Stimulated activated CD4-positive, alpha-beta T cell treated with anti-CD3 and anti-CD28 coated beads, Interleukin-1b, Interleukin-23, amount 100 ng/mL, for 1 hour (primary cell): ENCODE measurements at places on chromosomes 7 and 10.

DNA sequence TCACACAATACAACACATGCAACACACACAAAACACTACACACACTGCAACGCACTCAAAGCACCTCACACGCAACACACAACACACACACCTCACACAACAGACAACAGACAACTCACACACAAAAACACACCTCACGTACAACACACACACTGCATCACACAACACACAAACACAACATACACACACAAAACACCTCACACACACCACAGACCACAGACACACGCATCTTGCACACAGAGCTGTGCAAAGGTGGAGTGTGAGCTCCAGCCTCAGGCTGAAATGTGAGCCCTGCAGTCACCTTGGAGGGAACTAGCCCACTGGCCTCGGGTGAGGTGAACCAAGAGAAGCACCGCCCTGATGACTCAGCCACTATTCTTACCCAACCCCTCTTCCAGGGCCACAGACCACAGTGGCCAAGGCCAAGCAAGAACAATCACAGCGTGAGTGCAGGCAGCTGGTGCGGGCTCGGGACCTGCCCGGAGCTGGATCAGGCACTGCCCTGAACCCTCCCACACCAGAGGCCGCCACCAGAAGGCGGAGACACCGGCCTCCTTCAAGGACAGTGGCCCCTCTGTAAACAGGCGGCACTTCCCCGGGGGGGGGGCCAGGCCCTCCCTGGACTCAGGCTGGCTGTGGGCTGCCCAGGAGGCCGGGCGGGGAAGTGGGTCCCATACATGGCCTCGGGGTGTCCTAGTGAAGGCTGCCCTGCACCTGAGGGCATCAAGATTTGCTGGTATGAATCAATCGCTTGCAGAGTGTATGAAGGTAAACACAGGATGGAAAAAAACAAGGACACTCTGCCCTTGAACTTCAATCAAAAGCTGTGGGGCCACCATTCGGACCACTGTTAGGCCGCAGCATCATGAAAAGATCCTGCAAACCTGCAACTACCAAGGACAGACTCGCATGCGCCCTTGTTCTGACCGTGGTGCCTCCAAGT is 106.7 kb downstream of the TNS3 start:
- DNase-seq = no peak

DNA sequence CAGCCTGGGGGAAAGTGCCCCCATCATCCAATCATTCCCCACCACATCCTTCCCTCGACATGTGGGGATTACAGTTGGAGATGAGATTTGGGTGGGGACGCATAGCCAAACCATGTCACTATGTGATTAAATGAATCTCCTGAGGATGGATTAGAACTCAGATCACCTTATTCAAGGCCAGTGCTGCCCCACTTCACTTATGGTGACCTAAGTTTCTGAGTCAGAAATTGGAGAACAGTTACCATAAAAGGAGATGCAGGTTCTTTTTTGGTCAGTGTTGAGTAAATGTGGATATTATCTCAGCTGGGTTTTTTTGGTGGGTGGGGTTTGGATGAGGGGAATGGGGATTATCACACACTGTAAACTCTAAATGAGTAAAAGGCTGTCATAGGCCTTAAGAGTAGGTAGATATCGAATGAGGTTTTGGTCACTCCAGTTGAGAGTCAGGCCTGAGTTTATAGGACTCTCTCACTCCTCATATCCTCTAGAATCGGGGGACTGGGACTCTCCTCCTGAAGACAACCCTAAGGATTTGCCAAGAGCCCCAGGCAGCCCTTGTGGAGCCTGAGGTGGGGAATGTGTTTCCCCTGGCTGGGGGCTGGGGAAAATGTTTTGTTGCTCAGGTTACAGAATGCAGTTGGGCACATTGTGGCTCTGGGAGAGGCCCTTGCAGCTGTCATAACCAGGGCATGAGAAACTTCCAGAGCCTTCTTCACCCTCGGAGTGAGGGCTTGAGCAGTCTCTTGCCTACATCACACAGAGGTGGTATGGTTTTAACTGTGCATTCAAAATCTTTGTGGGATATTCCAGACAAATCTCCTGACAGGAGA is 213.0 kb downstream of the BAMBI start:
- DNase-seq = no peak

GRCh38 chr7:138025215-138026186 is 23.6 kb upstream of the CREB3L2 start:
- no peak for DNase-seq

DNA sequence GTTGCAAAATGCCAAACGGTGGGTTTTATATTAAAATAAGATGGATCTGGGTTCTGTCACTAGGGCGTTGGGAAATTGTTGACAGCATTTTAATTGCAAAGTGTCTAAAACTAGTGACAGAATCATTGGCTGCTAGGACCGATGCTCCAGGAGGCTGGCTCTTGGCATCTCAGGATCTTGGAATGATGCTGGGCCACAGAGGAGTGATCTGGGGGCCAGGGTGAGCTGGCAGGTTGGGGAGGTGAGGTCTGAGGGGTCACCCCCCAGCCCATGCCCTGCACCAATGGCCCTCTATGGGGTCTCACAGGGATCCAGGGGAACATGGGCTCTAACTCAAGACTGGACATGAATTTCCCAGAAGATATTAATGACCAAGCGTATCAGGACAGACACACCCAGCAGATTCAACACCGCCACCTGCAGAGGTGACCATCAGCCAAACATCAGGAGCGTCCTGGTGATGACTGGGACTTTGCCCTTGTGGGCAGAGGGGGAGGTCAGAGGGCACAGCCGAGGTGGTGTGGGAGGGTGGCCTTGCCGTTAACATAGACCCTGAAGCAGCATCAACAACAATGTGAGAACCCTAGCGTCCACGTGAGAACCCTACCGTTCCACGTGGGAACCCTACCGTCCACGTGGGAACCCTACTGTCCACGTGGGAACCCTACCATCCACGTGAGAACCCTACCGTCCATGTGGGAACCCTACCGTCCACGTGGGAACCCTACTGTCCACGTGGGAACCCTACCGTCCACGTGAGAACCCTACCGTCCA is 89.0 kb upstream of the PPP2R2D start:
- DNase-seq = no peak

- no peak for DNase-seq
Measured at GRCh38 chr7:20026762-20027161, 190.4 kb downstream of the MACC1 start.

GRCh38 chr10:128316121-128316726 is 190.0 kb upstream of the MKI67 start:
- no peak for DNase-seq

DNA sequence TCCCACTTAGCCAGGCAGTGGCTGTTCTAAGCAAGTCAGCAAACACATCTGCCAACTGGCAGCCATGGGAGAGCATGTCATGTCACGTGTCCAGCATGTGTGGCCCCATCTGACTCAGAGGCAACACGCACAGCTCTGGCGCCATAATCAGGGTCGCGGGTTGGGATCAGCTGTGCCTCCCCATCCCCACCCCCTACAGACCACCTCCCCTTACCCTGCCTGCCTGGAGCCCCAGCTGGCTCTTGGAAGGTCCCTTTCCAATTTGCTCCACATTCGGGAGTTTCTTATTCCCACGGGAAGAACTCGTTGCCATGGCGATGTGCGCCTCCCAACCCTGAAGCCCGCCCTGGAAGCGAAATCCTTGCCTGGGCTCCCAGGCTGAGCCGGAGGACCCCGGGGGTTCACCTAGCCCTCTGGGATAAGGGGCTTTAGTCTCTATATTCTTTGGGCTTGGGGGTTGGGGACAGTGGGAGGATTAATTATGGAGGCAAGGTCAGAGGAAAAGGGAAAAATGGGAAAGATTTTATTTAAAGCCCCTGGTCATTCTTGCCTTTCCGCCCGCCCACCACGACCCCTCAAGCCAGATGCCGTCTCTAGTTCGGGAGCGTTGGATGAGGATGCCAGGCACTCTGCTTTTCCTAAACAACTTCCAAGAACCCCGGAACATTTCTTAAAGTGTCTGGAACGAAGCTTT is 283.7 kb downstream of the ZEB1 start:
- DNase-seq = no peak

DNA sequence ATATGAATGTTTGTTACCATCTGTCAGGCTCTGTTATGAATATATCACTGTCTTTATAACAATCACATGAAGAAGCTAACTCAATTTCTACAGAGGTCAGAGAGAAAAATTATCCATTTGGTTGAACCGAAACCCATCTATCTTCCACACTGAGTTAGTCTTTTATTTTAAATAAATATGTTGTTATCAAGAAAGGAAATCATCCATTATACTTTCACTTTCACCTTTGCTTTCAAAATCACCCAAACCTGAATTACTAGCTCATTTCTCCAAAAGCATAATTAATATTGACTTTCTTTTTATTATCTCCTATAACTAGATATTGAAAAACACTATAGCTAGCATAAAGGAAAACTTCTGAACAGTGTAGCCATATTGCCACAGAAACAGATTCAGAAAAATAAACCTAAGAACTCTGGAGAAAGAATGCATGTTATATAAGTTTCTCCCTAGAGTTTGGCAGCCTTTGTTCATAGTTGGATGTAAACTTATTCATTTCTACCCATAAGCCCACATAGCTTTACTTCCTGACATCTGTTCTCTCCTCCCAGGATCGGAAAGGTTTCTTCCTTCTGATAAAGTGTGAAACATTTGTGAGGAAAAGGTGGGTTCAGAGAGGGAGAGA is 66.0 kb downstream of the NPSR1 start:
- no peak for DNase-seq

DNA sequence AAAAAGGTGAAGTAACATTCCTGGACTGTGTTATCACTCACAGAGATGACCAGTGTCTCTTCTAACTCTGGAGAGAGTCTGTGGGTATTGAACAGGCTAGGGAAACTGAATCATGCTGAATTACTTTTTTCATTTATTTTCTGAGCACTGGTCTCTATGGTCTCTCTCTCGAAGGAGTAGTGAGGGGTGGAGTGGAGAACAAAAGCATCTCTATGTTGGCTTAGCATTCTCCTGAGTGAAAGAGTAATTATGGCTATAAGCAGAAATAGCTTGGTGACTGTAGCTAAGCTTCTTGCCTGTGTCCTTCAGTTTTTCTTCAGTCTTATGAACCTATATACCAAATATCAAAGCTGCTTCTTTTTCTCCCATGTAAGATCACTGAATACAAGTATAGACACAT is 64.6 kb upstream of the PTN start:
- no peak for DNase-seq

GRCh38 chr7:97118306-97118917 is 914 bp downstream of the SDHAF3 start:
- no peak for DNase-seq

- DNase-seq = no peak
Measured at GRCh38 chr7:147231275-147231674, 1114.7 kb downstream of the CNTNAP2 start.

DNA sequence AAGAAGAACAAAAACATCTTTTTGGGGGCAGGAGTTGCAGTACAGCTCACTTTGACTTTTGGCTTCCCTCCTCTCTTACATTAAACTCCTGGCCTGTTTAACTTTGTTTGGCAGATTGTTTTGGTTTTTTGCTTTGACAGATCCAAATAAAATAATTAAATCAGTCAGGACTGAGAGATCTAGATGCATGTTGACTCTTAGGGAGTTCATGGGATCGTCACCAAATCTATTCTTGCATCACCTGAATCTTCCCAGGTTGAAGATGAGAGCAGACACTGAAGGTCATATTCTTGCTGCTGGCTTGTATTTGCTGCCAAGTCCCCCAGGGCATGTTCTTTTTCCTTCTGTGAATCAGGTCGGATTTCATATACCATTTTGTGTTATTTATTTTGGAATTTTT is 759.4 kb downstream of the CNTNAP2 start:
- no peak for DNase-seq

DNA sequence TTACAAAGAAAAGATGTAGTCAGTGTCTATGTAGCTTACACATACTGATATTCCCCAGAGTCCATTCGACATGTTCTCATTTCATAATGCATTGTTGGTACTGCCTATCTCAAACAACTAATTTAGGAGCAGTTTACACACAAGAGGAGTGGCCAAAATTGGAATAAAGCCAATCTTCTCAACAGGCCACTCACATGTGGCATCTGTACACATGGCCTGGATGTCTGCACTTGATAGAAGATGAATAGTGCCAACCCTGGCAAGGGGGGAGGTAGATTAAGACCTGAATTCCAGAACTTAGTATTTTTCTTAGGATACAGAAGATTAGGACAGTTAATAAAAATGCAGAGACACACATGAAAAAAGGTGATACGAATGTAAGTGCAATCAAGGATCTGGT is 125.3 kb upstream of the STARD3NL start:
- no peak for DNase-seq

- no peak for DNase-seq
Measured at GRCh38 chr7:12737373-12737772, 49.9 kb downstream of the ARL4A start.

DNA sequence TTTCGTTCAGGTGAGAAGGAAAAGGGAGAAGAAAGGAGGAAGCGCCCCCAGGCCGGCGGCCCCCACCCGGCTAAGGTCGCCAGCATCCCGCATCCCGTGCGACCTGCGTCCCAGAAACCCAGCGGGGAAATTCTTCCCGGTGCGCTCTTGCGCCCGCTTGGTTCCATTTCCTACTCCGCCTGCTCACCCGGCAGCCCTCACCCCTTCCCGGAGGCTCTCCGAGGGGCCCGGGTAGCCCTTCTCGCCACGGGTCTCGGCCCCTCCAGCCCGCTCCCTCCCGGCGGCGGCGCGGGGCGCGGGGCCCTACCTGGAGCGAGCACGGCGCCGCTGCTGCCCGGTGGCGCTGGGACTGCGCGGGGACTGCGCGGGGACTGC is at the start of gene PRKCQ:
Gene PRKCQ, minus strand, starts transcription at position 373 of the 375 bp plus-strand sequence. CDS start 65,141 bp downstream, outside the sequence.
- DNase-seq = no peak

- DNase-seq = no peak
Measured at GRCh38 chr10:23338886-23339285, 5.7 kb downstream of the C10orf67 start.

- DNase-seq = no peak
Measured at GRCh38 chr10:13942035-13942434, 355.3 kb downstream of the PRPF18 start.

DNA sequence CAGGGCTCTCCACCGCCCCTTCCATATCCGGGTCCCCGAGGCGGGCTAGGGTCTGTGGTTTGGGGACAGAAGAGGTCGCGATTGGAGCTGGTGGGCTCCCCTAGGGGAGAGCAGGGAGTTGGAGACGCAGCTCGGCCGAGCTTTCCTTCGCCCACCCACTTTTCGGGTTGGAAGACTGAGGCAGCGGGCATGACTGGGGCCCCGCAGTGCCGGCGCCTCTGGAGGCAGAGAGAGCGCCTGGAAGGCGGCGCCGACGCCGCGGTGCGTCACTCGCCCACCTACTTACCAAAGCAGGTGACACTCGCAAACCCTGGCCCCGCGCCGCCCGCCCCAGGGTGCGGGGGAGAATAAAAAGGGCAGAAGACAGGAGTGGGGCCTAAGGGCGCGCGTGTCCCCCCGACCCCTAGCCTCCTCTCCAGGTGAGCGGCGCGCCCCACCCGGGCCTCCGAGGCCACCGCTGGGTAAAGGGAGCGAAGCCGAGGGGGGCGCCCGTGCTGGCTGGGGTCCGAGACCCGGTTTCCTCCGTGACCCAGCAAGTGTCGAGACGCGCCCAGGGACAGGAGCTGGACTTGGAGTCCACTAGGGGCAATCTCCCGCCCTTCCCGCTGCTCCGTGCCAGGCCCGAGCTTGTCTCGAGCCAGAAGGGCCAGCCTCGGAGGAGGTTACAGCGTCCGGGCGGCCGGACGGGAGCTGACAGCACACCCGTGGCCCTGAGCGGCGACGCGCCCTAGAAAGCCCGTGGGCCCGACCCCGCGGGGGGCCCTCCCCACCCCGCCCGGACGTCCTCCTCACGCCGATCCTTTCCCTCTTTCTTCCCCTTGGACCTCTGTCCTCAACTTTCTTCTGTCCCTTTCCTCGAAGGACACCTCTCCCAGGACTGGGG is 34.4 kb upstream of the GRID1 start:
- peak; percentile 18 for DNase-seq
